Neural progenitor cell (in vitro differentiated cells): ENCODE measurements at places on chromosomes 6 and 20. TPM values are rescaled to one million over a fixed set of nuclear protein-coding genes. Genes with fewer than 3 reads are reported as not detected.

- DNase-seq: no peak
Measured at GRCh38 chr6:18477301-18477941, 90.3 kb downstream of the RNF144B start.

GRCh38 chr6:14728396-14729024 is 517.4 kb upstream of the JARID2 start:
- no peak for DNase-seq

- DNase-seq: no peak
Measured at GRCh38 chr20:40241596-40242343, 447.3 kb downstream of the MAFB start.

DNA sequence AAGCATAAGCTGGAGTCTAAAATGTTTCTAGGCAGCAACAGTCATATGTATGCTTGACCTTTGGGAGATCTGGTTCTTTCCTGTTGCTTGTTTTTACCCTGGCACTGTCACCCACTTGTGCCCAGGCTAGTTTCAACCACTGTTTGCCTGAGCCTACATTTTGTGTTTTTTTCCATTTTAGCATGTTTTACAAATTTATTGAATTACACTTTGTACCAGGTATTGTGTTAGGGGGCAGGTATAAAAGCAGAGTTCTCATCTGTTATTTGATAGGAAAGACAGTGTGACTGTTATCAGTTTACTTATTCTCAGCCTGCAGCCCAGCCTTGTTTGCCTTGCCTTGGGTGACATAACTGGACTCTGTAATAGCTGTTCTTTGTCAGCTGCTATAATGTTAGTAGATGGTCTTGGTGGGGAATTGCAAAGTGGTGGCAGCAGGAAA is 147.0 kb downstream of the CDKAL1 start:
- no peak for DNase-seq

- DNase-seq: no peak
Measured at GRCh38 chr6:118706702-118707101, 55.3 kb upstream of the CEP85L start.

SLC24A3 gene
- 0.21 and 0.31 TPM in 2 replicates for total RNA-seq

DNA sequence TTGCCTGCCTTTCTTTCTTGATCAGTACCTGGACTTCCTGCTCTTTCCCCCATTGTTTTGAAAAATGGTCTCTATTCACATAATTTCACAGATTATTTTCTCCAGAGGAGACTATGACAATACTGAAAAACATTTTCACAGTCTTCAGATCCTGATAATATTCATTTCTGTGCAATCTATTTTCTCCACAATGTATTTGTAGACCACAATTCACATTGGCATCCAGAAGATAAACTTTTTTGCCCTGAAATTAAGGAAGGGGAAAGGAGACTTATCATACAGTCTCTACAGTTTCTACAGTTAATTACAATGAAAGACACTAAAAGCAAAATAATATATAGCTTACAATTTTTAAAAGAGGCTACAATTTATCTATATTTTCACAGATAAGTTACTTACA is 18.4 kb downstream of the LCA5 start:
- DNase-seq: no peak

DNA sequence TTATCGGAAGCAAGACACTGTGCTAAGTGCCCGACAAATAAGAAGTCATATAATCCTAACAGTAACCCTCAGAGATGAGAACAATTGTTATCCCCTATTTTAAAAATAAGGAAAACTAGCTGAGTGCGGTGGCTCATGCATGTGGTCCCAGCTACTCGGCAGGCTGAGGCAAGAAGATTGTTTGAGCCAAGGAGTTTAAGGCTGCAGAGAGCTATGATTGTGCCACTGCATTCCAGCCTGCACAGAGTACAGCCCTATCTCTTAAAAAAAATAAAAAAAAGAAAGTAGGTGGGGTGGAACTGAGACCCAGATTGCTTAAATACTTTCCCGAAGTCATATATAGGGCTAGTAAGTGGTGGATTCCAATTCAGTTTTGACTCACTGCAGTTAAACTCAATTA is 84.7 kb downstream of the UST start:
- DNase-seq: no peak
